GM06990 (cell line): ENCODE measurements at places on chromosomes 11 and 22.
A peak's percentile ranks its signal among the peaks of the same experiment; 100 is the strongest.

- DNase-seq = no peak
Observed at GRCh38 chr11:129323896-129324502, 51.6 kb upstream of the BARX2 start.

DNA sequence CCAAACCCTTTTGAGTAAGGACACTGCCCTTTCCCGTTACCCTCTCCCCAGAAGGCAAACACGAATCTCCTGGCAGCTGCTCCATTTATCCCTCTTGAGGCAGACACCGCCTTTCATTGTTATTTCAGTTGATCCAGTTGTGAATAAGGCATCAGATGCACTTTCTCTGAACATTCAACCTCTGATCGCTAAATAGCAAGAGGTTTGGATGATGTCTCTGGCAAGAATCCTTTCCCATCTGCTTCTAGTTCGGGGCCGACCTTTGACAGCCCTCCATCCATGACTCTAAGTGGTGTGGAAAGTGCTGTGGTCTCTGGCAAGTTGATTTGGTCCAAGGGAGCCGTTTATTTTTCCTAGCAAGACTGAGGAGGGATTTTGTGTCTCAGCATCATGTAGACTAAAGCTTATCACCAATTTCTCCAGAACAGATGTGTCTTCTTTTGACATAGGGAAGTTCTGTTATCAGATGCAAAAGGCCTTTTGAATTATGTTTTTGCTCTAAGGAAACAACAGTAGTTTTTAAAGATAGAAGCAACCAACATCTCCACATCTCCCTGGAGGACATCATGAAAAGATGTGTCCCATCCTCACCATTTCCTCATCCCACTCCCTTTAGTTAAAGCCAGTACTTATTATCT lies 123.6 kb downstream of the CCDC34 start:
- DNase-seq = no peak

- no peak for DNase-seq
Observed at GRCh38 chr22:28560046-28560742, 119.4 kb downstream of the TTC28 start.

- peak; percentile 25 for DNase-seq
Observed at GRCh38 chr22:41910050-41911000, 4.5 kb downstream of the SHISA8 start.

GRCh38 chr11:71324788-71325417 lies 72.5 kb upstream of the SHANK2 start:
- no peak for DNase-seq
